ENCODE measurements at places on chromosomes 5 and 9.
A peak's percentile ranks its signal among the peaks of the same experiment; 100 is the strongest.

DNA sequence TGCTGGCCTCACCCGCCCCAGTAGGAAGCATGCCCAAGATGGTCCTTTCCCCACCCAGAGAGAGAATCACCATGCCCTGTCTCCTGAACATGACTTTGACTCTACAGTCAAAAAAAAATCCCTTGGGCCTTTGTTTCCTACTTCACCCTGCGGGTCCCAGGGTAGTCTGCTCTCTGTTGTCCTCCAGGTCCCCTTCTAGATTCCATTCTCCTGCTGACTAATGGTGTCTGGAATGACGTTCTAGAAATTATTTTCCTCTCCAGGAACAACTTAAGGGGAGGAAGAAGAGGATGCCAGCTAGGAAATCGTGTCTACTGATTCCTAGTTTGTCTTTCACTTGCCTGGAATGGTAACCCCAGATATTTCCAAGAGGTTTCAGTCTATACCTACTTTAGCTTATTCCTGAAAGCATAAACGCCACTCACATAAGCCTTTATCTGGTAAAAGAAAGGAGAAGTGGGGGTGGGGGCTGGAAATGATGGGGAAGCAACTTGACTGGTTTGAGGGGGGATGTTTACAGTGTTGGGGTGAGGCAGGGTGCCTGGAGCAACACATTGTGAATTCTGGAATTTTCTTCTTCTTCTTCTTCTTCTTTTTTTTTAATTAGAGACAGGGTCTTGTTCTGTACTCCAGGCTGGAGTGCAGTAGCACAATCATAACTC, 93.9 kb downstream of the SNX18 start:
- no peak for DNase-seq

DNA sequence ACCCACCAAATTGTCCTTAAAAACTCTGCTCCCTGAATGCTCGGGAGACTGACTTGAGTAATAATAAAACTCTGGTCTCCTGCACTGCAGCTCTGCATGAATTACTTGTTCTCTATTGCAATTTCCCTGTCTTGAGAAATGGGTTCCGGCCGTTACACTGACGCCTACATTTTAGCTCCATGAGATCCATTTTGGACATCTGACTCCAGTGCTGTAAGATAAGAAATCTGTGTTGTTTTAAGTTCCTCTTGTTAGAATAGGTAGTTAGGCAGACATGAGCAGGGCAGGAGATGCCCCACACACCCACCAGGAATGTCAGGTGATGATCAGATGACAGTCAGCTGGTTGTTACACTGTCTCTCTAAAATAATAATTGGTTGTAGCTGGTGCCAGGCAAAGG, 125.8 kb upstream of the SHB start:
- no peak for DNase-seq

- DNase-seq: no peak
These were observed 116.0 kb downstream of the KCNN2 start for GRCh38 chr5:114477816-114478334.

GRCh38 chr5:14557791-14558415, 23.7 kb upstream of the OTULINL start:
- DNase-seq: no peak

GRCh38 chr5:177317959-177318377, 6.3 kb upstream of the MXD3 start:
- DNase-seq: peak; percentile 82

GRCh38 chr5:163619273-163619934, 114.0 kb downstream of the MAT2B start:
- no peak for DNase-seq

- DNase-seq: no peak
These were observed 1.2 kb downstream of the DPYSL3 start for GRCh38 chr5:147508711-147509040.

- DNase-seq: no peak
These were observed 170.5 kb downstream of the TLE4 start for GRCh38 chr9:79742110-79742721.

- no peak for DNase-seq
These were observed 27.7 kb downstream of the UGCG start for GRCh38 chr9:111924281-111924680.

- DNase-seq: no peak
These were observed 169.0 kb downstream of the CDH6 start for GRCh38 chr5:31362529-31362900.

- no peak for DNase-seq
These were observed 172.6 kb upstream of the ZNF608 start for GRCh38 chr5:124919076-124919475.

GRCh38 chr5:131914472-131914871, 31.0 kb downstream of the MEIKIN start:
- no peak for DNase-seq

GRCh38 chr9:90058182-90058763, 453.5 kb downstream of the GADD45G start:
- DNase-seq: no peak

DNA sequence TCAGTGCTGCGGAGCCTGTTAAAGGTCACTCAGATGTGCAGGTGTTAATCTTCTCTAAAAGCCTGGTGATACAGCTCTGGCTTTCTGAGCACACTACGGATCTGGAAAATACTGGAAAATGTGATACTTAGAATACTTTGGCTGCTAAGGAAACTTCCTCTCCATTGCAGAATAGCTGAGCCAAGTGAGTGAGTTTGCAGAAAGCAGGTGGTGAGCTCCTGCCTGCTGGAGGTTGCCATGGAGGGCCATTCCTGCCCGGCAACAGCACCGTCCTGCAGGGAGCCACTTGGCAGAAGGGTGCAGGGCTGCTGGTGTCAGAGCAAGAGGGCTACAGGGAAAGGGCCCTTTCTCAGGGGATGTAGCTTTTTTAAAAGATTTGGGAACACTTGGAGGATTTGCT, 40.7 kb downstream of the SECISBP2 start:
- no peak for DNase-seq

GRCh38 chr9:124419832-124420489, 4.7 kb upstream of the PSMB7 start:
- DNase-seq: peak; percentile 27

DNA sequence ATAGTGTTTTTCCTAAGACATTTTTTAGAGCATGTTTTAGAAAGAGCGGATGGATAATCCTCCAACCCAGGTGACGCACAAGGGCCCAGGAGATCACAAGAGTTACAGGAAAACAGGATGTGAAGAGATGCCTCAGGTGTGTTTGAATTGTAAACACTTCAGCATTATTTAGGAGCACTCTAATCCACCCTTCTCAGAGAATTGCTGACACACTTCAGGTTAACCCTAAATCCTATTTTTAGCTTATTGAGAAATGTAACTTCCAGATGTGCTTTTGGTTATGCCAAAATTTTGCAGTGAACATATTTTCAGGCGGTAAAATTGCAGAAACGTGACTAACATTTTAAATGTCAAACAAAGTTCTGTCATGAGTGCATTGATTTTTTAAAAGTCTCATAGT, 755.4 kb upstream of the CTNND2 start:
- no peak for DNase-seq

DNA sequence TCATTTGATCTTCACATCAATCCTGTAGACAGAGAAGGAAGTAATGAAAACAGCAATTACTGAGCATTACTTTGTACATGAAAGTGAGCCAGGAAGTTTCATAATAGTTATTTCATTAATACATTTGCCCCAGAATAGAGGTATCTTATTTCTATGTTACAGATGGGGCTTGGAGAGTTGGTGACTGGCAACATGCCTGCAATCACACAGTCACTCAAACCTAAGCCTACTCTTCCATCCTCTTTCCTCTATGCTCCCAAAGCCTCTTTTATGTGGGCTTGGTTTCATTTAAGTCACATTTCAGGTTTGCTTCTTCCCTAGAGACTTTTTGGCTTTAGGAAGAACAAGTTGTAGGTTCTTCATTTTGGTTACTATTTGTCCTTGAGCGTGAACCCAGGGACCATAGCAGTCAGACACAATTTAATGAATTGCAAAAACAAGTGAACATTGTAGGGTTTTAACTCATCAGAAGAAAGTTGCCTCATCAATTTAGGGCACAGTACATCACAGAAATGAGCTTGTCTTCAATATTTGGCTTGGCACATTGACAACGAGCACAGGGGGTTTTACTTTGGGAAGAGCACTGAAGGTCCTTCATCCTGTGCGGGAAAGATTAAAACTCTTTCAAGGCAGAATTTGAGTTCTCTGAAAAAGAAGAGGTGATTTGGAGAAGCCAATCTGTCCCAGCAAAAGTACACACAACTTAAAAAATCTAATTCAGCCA, 381.1 kb downstream of the TMEM38B start:
- DNase-seq: no peak

DNA sequence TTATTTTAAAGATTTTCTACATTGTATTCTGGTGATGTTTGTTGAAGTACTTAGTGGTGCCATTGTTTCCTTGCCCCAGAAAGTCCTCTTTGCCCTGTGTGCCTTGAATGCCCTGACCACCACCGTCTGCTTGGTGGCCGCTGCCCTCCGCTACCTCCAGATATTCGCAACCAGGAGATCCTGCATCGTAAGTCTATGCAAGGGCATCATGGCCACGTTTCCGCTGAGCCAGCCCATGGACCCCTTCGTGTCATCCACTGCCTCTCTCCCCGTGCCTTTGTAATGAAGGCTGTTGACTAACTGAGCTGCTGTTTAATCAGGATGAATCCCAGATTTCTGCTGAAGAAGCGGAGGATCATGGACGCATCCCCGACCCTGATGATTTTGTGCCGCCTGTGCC, 52.3 kb downstream of the ENTREP1 start:
- DNase-seq: no peak

GRCh38 chr5:44952376-44952775, 143.6 kb downstream of the MRPS30 start:
- DNase-seq: peak; percentile 26

- DNase-seq: no peak
These were observed 250.7 kb downstream of the ANXA1 start for GRCh38 chr9:73402081-73403028.

GRCh38 chr5:111256128-111256527, 31.9 kb downstream of the CAMK4 start:
- DNase-seq: peak; percentile 55

DNA sequence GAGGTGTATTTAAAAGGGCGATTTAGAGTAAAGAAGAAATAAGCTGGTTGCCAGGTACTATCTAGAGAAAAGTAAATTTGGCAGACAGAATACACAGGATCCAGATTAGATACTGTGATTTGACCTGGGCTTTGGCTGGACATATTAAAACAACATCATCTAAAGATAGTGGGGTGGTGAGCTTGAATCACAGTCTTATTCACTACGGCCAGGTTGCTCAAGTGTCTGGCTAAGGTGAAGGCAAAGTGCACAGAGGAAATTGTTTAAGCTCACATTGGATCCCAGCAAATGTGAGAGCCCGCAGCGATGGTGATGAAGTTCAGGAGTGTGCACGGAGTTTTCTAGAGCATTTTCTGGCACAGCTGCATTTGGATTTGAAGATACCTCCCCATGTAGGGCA, 398.2 kb upstream of the MEF2C start:
- no peak for DNase-seq

- no peak for DNase-seq
These were observed 209.8 kb downstream of the CWC27 start for GRCh38 chr5:64978546-64978945.

DNA sequence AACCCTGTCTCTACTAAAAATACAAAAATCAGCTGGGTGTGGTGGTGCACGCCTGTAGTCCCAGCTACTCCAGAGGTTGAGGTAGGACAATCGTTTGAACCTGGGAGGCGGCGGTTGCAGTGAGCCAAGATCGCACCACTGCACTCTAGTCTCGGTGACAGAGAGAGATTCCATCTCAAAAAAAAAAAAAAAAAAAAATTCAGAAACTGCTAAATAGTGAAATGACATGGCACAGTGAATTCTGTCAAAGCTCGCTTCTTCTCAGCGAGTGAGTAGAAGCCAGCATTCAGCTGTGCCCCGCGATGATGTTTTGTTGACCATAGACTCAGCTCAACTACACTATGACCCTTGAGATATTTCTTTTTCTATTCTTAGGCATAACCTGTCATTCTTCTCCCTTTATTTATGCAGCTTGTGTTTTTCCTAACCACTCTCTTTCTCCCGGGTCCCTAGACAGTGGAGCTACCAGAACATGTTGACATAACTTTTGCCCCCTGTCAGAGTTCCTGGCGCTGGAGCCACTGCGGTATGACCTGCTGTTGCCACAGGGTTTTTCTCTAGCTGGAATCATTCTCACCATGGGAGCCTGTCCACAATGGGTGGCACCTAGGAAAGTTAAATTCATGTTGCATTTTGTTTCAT, 13.5 kb upstream of the IQGAP2 start:
- no peak for DNase-seq

DNA sequence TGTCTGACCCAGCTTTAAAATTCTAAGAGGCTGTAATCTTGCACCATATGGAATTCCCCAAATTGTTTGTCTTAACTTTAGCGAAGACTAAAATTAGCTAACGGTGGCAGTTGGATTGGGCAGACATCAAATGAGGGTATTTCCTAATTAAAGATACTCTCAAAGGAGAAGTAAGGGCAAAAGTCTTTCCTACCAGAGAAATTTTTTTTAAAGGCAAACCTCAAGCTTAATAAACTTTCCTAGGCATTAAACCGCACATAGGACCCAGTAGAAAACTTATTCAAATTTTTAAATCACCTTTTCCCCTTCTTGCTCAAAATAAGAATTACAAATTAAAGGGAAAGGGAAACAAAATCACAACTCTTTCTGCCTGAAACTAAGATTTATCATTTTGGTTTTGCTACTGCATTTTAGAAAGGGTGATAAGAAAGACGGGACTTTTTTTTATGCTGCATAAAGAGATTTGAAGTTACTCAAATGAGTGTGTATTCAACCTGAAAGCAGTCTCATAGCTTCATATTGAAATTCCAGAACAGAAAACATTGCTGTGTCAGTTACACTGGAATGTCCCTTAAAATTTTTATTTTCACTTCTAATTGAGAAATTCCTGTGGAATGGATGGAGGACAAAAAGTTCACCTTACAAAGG, 189.1 kb upstream of the PTGER4 start:
- DNase-seq: peak; percentile 87

DNA sequence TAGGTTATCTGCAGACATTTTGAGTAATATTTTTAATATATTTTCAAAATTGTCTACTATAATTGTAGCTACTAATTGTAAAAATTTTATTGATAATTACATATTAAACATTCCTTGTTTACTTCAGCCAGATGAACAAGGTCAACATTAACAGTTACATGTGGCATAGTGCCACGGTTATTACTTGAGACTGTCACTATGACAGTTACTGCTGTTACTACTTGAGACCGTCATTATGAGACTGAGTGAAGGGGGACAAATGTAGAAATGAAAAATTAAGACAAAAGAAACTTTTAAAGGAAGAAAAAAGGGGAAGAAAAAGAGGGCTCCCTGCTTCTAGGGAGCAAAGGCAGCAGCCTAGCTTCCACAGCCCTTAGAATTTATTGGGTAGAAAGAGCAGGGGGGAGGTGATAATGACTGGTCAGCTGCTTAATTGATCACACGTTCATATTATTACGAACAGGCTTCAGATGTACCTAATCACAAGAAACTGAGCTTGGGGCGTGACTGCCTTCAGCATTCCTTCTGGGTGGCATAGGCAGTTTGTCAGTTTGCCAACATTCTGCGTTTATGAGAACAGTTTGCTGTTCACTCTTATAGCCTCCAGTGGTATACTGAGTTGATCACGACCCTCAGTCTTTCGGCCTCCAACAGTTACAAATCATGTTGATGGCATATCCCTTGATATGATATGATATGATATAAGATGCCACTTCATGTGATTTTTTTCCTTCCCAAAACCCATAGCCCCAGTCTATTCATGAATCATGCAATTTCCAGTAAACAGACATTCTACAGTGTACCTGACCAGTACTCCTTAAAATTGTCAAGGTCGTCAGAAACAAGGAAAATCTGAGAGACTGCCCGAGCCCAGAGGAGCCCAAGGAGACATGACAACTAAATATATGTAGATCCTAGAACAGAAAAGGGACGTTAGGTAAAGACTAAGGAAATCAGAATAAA, 13.1 kb downstream of the MARCHF6 start:
- no peak for DNase-seq

All from activated CD4-positive, alpha-beta T cell treated with anti-CD3 and anti-CD28 coated beads, Interleukin-10, Interleukin-2, amounts not matched to agents 100 ng/mL and 50 ng/mL, durations not matched to agents 16 hours and 8 hours (primary cell).